ENCODE measurements at places on chromosomes 12 and 14.

GRCh38 chr14:99718811-99719192, 34.7 kb downstream of the CYP46A1 start:
- DNase-seq = no peak

- no peak for DNase-seq
These were observed 2.8 kb upstream of the KTN1 start for GRCh38 chr14:55577229-55577628.

DNA sequence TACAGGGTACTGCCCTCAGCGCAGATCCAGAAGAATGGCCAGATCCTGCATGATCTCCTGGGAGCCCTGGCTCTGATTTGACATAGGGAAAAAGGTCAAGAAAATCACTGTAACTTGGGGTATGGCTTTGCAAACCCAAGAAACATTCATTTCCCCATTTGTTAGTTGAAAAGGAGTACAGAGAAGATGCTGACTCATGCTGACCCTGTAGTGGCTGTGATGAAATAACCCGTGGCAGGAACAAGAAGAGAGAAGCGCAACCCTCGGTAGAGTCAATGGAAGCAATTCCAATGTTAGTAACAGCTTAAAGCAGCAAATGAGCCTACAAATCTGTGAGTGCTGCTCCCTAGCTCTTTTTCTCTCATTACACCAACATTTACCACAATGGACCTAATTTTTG, 281.6 kb upstream of the NPAS3 start:
- no peak for DNase-seq

- DNase-seq = no peak
These were observed 618 bp downstream of the RBP5 start for GRCh38 chr12:7127916-7128626.

- no peak for DNase-seq
These were observed 379.1 kb downstream of the NELL2 start for GRCh38 chr12:44497044-44497443.

DNA sequence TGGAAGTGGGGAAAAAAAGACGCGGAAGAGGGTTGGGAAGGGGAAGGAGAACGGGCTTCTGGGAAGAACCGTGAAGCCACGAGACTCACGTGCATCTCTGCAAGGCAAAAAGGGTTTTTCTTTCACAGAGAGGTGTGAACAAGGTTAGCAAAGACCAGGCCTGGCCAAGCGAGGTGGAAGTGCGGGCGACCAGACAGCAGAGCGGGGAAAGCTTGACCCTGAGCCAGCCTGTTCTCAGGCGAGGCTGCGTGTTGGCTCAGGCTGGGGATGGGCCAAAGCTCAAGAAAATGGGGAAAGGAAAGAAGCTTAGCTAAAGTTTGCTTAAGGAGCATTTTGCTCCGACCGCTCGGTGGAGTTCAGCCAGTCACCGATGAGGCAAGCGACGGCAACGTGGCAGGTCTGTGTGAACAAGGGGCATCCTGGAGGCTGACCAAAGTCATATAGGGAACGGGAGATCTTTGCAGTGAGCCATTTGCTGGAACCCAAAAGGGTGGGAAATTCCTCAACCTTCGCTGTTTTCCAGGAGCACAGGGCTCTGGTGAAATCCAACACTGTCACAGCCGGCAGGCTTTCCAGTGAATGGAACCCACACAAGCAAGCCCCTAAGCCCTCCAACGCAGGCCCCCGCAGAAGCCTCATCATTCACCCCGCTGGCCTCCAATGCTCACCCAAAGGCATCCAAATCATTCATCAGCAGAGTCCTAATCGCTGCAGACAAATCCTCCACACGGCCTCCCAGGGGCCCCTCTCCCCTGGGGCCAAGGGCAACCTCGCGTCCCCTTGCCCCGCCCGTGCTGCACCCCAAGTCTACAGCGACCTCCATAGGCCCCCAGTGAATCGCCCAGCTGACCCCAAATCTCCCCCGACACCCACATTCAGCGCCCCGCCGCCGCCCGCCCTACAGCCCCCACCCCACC, 754 bp downstream of the ZNF605 start:
- DNase-seq = no peak

GRCh38 chr12:43676183-43676813, 82.3 kb downstream of the PUS7L start:
- DNase-seq = no peak

GRCh38 chr12:94962670-94963069, 40.8 kb downstream of the NDUFA12 start:
- no peak for DNase-seq

- no peak for DNase-seq
These were observed 28.5 kb upstream of the NXPH4 start for GRCh38 chr12:57188090-57188425.

GRCh38 chr14:72943876-72944430, 17.7 kb downstream of the DCAF4 start:
- DNase-seq = no peak

GRCh38 chr12:2976581-2976996, 17.4 kb downstream of the TEAD4 start:
- no peak for DNase-seq

GRCh38 chr12:96061323-96061722, 25.9 kb upstream of the LTA4H start:
- DNase-seq = no peak

- DNase-seq = no peak
These were observed 24.4 kb downstream of the SLC38A1 start for GRCh38 chr12:46244273-46244915.

DNA sequence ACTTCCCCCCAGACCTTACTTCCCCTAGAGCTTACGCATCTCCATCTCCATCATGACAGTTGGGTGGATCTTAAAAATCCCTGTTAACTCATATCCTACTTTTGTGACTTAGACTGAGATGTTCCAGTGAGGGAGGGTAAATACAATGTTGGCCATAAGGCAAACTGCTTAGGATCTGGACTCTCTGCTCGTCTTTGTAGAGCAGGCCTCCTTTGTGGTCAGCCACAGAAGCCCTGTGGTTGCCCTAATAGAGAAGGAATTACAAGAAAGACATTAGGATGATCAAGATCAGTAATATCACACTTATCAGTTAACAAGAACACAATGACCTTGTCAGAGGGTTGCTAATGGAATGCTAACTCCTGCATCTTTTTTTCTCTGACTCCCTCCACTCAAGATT, 52.0 kb downstream of the TMEM132C start:
- DNase-seq = no peak

DNA sequence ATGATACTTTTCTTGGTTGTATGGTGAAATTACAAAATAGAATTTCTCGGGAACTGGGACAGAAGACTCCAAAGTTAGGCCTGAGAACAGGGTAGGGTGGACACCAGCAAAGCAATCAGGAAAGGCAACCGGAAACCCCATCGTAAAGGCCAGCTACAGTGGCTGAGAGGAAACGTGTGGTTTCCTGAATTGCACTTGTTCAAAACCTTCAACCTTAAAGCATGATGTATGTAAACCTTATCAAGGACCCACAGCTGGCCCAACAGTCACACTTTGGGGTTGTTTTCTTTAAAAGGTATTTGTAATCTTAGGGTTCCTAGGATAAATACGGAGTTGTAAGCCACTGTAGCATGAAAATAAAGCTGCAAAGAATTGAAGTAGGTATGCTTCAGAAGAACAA, 2.2 kb upstream of the PTGDR start:
- no peak for DNase-seq

GRCh38 chr12:124527861-124528561, 39.4 kb downstream of the NCOR2 start:
- no peak for DNase-seq

- no peak for DNase-seq
These were observed at the start of gene FBLN5 for GRCh38 chr14:91947475-91948184. Gene FBLN5, minus strand, starts transcription at chr14:91947694. Its CDS starts 465 bp downstream, at chr14:91947229.

DNA sequence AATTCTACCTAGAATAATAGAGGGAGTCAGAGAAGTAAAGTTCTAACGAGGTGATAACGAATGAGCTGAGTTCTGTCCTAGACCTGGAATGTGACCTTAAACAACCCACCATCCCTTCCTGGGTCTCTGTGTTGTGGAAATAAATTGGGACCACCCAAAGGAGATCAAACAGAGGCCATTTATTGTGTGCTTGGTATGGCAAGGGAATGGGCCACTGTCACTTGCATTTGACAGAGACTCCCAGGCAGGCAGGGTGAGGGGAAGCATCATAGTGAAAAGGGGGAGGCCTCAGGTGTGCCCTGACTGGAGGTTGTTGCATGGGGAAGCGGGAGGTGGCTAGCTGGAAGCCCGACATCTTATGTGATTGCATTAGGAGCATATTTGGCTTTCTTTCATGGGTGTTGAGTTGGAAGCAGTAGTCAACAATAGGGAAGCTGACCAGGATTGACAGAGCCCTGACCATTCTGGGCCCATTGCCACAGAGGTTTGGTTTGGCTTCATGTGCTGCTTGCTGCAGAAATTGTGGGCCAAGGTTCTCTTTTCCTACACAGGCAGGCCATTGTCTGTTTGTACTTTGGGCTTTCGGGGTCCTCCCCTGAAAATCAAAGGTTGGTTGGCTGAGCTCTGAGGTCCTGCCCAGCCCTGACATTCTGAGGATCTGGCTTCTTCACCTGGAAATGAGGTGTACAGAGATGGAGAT, 17.6 kb upstream of the FAM181A start:
- DNase-seq = no peak

DNA sequence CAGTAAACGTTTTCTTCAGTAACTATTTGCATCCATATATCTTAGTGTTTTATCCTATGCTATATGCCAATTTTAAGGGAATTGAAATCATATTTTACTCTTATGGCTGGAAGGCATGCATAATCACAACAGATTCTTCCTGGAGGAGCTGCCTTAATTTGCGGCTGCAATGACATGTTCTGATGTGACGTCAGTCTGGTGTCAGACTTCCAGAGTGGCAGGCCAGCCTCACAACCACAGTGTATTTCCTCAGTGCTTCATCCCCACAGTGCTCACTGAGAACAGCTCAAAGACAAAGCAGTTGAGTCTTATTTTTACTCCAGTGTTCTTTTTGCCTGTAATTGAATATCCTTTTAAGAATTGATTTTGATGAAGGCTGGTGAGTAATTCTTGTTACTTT, 107.1 kb downstream of the PLEKHA5 start:
- no peak for DNase-seq

- DNase-seq = no peak
These were observed 6.8 kb downstream of the PARP2 start for GRCh38 chr14:20350282-20350681.

GRCh38 chr12:16165506-16165905, 112.0 kb downstream of the SLC15A5 start:
- no peak for DNase-seq

DNA sequence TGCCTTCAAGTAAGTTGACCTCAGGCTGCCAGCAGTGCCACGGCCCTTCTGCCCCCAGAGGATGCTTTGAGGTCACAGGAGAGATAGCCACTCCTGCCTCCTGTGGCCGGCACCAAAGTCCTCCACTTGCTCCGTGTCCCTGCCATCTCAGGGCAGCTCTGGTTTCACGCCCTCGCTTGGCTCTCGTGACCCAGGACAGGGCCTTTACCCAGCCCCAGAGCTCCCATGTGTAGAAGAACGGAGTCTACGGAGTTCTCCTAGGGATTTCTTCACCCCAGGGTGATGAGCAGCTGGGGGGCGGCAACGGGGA, 178.1 kb downstream of the ADGRD1 start:
- DNase-seq = no peak

- no peak for DNase-seq
These were observed 6.5 kb upstream of the LGALS3 start for GRCh38 chr14:55122440-55122986.

DNA sequence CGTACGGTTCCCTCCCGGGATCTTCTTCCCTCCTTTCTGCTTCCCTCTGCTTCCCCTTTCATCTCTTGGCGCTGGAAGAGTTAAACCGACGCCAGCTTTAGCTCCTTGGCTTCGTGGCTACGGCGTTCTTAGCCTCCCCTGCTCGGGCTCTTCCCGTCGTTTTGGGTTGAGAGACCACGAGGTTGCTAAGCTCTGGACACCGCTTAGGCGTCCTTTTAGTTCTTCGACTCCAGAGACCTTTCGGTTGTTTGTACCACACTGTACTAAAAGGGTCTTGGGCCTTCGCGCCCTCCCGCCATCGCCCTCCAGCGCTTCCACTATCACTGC, 545 bp downstream of the CPSF2 start:
- no peak for DNase-seq
